Cerebellum (tissue), 4 donors: ENCODE measurements at places on chromosomes 16 and 17.
A peak's percentile ranks its signal among the peaks of the same experiment; 100 is the strongest.

GRCh38 chr17:16511593-16511992 lies 19.6 kb upstream of the LRRC75A start:
- no peak for DNase-seq

- no peak for DNase-seq
Measured at GRCh38 chr17:7107012-7107754, 7.4 kb downstream of the ASGR2 start.

DNA sequence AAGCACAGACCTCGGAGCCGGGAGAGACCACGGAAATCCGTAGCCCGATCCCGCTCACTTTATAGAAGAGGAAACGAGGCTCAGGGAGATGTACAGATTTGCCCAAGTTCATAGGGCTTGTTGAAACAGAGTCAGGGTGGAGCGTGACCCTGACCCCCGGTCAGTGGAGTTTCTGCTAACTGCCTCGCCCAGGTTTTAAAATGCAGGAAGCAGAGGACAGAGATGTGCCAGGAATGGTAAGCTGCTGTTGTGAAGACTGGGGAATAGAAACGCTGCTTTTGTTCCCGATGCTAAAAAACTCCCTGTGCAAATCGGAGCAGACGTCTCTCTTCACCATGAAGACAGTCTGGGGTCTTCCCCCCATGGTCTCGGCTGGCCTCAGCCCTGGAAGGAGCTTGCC lies 403.0 kb downstream of the SEC14L1 start:
- DNase-seq, result no peak

GRCh38 chr16:22190081-22190775 lies 15.8 kb upstream of the EEF2K start:
- peak; percentile 98 for DNase-seq

DNA sequence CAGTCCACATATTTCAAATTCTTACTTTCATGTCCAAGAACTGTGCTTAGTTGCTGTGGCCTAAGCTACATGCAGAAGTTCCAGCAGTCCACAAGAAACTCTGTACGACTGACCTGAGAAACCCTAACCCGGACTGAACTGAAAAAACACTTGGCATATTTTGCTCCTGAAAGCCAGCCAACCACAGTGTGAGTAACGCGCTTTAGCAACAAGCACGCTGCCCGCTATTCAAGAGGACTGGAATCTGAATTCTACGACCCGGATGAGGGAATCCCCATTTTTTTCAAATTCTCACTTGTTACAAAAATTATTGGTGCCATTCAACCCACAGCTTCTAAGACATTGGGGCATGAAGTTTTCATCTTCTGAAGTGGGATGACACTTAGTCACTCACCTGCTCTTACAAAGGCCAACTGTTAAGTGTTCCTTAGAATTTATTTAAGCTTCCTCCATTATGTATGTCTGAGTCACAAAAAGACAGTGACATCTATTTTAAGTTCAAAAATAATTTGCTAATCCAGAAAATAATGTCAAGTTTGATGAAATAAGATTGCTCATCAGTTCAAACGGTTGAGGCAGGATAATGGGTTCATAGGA lies 78.7 kb downstream of the CDYL2 start:
- DNase-seq, result no peak

DNA sequence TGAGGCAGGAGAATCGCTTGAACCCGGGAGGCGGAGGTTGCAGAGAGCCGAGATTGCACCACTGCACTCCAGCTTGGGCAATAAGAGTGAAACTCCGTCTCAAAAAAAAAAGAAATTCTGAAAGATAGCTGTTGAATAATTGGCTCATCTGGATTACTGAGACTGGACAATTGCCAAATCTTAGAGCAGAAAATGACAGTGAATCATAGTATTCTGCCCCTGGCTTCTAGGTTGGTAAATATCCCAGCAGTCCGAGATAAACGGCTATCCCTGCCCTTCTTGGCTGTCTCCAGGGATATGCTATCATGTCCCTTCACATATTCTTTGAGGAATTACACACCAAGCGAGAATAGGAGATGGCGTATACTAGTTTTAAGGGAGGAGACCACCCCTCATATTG lies 35.5 kb upstream of the METTL16 start:
- DNase-seq, result no peak

DNA sequence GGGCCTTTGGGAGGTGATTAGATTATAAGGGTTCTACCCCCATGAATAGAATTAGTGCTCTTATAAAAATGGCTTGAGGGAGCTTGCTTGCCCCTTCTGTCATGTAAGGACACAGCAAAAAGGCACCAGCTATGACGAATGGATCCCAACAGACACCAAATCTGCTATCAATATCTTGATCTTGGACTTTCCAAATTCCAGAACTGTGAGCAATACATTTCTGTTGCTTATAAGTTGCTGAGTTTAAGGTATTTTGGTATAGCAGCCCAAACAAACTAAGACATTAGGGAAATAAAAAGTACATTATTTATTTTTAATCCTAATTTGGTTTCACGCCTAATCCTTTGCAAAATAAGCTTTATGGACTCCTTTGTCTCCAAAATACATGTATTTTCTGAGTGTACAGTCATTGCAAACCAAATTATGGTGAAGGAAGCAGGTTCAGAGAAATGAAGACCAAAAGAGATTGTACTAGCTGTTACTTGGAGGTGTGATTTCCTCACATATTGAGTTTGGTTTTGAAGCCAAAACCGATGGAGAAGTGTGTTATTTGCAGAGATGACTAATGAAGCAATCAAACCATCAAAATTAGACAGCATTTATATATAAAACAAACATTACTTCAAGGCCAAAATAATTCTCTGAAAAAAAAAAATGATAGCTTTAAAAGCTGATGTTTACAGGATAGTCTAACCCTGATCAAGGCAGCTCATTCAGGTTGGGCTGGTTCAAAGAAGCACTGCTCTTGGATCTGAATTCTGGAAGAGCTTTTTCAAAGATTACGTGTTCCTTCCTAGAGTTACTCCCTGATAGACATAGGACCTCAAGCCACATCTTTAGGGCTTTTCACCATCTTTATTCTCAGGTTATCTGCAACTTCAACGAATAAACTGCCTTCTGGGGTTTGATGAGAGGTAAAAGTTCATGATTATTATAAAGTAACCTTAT lies 71.6 kb downstream of the MYO1D start:
- DNase-seq, result no peak
